ENCODE measurements at places on chromosomes 2 and 18.

DNA sequence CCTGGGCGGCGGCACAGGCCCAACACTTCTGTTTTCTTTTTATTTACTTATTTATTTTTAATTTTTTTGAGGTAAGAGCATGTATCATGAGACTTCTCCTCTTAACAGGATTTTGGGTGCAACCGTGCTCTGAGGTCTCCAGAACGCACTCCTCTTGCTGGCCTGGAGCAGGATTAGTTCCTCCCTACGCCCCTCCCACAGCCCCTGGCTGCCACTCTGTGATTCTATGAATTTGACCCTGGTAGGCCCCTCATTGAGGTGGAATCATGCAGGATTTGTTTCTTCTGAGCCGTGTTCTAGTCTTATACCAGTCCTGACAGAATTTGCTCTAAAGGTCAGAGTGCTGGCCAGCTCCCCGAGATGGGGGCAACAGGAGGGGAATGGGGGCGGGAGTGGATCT, 106.5 kb upstream of the HS6ST1 start:
- DNase-seq, result no peak

DNA sequence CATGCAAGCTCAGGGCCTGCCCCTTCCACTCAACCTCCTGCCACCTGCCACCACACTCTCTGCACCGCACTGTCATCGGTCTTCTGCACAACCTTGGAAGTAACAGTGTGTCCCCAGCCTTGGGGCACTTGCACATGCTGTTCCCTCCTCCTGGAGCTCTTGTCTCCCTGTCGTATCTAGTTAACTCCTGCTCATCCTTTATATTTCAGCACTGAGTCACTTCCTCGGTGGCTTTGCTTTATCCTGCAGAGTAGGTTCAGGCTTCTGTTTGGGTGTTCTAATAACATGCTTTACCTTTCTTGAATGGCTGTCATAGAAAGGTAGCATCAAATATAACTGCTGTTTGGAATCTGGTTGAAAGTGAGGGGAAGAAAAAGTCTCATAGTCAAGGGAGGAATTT, 25.3 kb downstream of the PAX8 start:
- no peak for DNase-seq

DNA sequence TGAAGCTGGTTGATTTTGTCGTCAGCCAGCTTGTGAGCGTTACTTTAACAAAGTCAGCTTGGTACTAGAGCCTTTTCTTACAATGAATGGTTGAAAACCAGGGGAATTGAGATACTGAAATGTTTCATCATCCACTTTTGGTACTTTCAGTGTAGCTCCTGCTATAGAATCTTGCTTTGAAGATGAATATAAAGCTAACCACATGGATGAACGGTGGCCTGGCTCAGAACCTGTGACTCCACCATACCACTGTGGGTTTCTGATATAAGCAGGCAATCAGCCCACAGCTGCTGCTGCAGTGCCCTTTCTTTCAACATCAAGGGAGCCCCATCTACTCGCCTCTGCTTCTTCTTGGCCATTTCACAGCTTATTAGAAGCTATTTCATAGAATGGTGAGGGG, 53.2 kb upstream of the GPR45 start:
- no peak for DNase-seq

GRCh38 chr18:22432657-22433137, 15.0 kb upstream of the CTAGE1 start:
- no peak for DNase-seq

- DNase-seq, result peak; percentile 24
These were observed 2.9 kb upstream of the GGCX start for GRCh38 chr2:85564144-85564563.
